Ascending aorta (tissue), 2 donors: ENCODE measurements at places on chromosomes 11 and 22.

GRCh38 chr11:123313262-123313661 lies 116.8 kb upstream of the GRAMD1B start:
- H3K4me1 ChIP-seq: no peaks in the 10 kb centered on the region
- no peak overlapping the region for H3K4me3 ChIP-seq
- no peaks in the 10 kb centered on the region for H3K27me3 ChIP-seq
- H3K27ac ChIP-seq: no peak overlapping the region

DNA sequence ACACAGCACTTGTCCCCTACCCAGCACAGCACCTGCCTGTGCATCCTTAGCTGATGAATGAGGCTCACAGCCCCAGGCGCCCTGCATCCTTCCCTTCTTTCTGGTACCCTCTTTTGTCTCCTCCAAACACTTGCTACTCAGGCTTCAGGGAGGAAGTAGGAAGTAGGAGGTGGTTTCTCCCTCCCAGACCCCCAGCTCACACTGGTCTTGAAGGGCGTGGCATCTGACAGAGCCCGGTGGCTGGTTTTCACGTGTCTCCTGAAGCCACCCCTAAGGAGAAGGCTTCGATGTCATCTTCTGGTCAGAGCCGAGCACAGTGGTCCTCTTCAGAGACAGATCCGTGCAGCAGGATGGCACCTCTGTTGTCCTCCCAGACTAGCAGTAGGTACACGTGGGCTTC lies 109.8 kb downstream of the PTPRJ start:
- no peaks in the 10 kb centered on the region for H3K4me1 ChIP-seq
- H3K4me3 ChIP-seq: no peak overlapping the region
- H3K27ac ChIP-seq: no peak overlapping the region
- H3K36me3 ChIP-seq: no peaks in the 10 kb centered on the region

DNA sequence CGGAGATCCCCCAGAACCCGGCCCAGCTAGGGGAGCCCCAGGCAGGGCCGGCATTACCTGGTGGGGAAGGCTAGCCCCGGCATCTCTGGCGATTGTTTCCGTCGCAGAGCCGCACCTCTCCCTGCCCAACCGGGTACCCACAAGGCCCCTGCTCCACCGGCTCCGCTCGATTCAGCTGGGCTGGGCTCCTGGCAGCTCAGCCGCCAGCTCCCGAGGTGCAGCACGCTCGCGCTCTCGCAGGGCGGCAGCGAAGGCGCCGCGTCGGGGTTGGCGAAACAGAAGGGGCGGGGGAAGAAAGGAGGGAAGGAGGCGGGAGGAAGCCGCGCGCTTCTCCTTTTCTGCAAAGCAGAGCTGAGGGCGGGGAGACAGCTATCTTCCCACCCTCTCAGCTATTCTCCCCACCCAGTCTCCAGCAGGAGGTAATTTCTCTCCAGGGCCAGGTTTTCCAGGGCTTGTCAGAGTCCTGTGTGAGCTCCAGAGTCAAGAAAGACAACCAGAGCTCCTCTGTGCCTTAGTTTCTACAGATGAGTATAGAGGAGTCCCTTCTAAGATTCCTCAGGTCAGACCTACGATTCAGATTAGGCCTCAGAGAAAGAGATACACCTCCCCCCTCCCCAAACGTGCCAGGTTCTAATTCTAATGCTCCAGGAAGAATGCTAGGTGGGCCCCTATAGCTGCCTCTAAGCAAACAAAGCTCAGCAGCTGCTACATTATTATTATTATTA lies 62.0 kb downstream of the PAK1 start:
- H3K27ac ChIP-seq: peak overlapping the region; percentile 89
- no peaks in the 10 kb centered on the region for H3K36me3 ChIP-seq
- H3K27me3 ChIP-seq: no peaks in the 10 kb centered on the region
- H3K4me1 ChIP-seq: peaks cover 8% of the 10 kb centered on the region

DNA sequence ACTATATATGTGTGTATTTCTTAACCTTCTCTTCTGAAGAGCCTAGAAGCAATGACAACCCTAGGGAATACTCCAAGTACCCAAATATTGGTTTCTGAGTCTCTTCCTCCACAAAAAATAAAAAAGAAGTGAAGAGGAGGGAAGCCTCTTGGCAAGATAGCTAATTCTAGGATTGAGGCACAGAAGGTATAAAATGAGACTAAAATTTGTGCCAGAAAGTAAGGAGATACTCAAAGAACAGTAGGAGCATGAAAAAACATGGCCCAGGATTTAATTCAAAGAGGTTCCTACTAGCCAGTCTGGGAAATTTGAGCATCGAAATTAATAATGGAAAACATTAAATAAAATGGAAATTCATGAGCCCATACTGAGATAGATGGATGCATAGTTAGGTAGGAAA lies 112.1 kb downstream of the PAX6 start:
- H3K4me1 ChIP-seq: no peaks in the 10 kb centered on the region
- H3K4me3 ChIP-seq: no peak overlapping the region
- H3K27ac ChIP-seq: no peak overlapping the region
- H3K36me3 ChIP-seq: no peaks in the 10 kb centered on the region

GRCh38 chr11:2677127-2677526 lies 22.7 kb downstream of the KCNQ1OT1 start:
- H3K27me3 ChIP-seq: no peaks in the 10 kb centered on the region
- peaks cover 2% of the 10 kb centered on the region for H3K4me1 ChIP-seq
- DNase-seq: no peak
- no peak overlapping the region for H3K27ac ChIP-seq

- H3K4me3 ChIP-seq: no peak overlapping the region
- no peaks in the 10 kb centered on the region for H3K4me1 ChIP-seq
- no peak for DNase-seq
- H3K27me3 ChIP-seq: no peaks in the 10 kb centered on the region
Observed at GRCh38 chr11:94858012-94858705, 90.0 kb downstream of the AMOTL1 start.

DNA sequence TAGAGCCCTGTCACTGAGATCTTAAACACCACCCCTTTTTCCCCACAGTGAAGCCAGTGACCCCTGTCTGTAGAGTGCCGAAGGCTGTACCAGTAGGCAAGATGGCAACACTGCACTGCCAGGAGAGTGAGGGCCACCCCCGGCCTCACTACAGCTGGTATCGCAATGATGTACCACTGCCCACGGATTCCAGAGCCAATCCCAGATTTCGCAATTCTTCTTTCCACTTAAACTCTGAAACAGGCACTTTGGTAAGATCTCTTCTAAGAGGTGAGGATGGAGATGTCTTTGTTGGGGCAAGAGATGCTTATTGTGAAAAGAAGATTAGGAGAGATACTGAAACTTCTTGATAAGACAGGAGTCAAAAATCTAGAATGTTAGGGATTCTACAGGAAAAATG lies 75.9 kb downstream of the JAM3 start:
- peaks cover 26% of the 10 kb centered on the region for H3K36me3 ChIP-seq
- no peaks in the 10 kb centered on the region for H3K27me3 ChIP-seq
- no peak overlapping the region for H3K4me3 ChIP-seq
- no peak overlapping the region for H3K27ac ChIP-seq
- H3K4me1 ChIP-seq: no peaks in the 10 kb centered on the region

DNA sequence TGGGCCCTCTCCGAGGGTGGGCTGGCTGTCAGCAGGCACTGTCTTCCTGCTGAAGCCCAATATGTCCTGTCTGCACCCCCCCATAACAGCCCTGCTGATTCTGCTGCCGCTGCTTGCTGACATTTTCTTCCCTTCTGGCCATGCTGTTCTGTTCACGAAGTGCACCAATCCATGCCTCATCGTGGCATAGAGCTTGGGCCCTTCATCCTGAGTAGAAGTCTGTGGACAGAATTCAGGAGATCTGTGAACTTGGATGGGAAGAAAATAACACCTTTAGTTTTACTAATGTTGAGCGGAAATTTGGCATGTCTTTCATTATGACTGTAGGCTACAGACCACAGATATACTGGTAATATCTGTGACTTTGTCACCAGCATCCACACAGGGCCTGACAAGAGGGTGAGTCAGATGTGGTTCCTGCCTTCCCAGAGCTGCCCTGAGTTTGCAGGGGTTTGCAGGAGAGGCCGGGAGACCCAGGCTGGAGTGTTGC lies 14.1 kb upstream of the KIAA0930 start:
- no peaks in the 10 kb centered on the region for H3K4me1 ChIP-seq
- H3K27ac ChIP-seq: no peak overlapping the region
- H3K36me3 ChIP-seq: no peaks in the 10 kb centered on the region
- no peak overlapping the region for H3K4me3 ChIP-seq
- no peak for DNase-seq
- H3K27me3 ChIP-seq: no peaks in the 10 kb centered on the region

DNA sequence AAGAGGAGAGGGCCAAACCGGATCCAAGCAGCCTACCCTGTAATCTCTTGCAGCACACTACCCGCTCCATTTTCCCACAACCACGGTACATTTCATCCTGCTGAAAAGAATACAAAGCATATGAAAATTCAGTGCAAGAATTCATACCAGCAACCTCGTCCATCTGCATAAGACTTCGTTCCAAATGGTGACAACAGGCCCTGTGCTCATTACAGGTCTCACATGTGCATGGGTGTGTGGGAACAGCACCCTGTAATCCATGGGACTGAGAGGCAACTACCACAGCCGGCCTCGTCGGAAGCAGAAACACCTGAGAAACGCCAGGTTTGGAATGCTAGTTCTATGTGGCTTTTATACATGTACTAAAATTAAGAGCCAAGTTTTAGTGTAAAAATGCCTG lies 52.3 kb downstream of the LARGE1 start:
- H3K4me1 ChIP-seq: peaks cover 49% of the 10 kb centered on the region
- H3K36me3 ChIP-seq: no peaks in the 10 kb centered on the region
- no peak overlapping the region for H3K4me3 ChIP-seq
- DNase-seq: no peak
- H3K27ac ChIP-seq: peak overlapping the region; percentile 85
- H3K27me3 ChIP-seq: no peaks in the 10 kb centered on the region

DNA sequence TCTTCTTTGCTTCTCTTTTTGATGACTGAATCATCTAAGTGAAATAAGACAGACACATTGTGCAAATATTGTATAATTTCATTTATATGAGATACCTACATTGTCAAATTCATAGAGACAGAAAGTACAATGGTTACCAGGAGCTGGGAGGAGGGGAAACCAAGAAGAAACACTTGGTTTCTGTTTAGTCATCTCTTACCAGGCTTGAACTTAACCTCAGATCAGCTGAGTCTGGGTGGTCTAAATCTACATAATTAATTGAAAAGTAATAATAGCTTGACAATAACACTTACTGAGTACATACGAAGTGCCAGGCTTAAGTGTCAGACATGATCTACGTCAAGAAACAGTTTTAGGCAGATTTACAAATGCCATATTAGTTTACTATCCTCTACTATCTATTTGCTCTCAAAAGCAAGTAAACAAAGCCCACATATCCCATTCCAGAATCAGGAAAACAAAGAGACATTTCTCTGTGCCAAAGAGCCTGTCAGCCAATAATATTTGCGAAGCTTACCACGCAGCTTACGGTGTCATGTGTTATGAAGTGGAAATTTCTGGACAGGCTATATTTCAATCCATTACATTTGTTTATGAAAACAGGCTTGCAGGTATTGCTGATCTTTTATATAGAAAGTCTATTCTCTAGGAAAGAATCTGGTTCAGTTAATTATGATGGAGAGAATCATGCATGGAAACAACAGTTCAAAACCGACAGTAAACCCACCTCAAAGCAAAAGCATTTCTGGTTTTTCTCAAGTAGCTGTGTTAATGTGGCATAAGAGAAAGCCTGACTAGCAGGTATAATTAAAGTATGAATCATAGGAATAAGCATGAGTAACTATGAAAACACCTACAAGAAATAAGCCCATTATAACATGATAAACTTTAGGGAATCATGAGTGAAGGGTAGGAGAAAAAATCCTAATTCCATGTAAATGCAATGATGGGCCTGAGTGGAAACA lies 2.7 kb upstream of the ARHGAP42 start:
- no peak for DNase-seq
- peak overlapping the region; percentile 30 for H3K27ac ChIP-seq

DNA sequence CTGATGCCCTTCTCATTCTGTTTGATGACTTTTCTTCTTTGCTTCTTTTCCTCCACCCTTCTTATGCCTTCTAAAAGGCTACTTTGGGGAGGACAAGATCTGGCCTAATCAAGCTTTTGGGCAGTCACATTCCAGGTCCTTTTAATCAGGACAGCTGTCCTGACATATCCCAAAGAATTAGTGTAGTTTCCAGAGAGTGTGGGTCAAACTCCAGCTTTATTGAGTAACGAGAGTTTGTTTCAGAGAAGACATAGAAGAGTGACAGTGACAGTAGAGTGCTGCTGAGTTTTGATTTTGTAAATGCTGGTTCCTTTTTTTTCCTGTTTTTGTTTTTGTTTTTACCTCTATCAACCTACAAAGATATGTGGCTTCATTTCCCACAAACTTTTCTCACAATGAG lies 158.4 kb upstream of the SESN3 start:
- H3K27ac ChIP-seq: no peak overlapping the region
- DNase-seq: no peak
- no peaks in the 10 kb centered on the region for H3K27me3 ChIP-seq
- no peaks in the 10 kb centered on the region for H3K36me3 ChIP-seq
- H3K4me3 ChIP-seq: no peak overlapping the region

DNA sequence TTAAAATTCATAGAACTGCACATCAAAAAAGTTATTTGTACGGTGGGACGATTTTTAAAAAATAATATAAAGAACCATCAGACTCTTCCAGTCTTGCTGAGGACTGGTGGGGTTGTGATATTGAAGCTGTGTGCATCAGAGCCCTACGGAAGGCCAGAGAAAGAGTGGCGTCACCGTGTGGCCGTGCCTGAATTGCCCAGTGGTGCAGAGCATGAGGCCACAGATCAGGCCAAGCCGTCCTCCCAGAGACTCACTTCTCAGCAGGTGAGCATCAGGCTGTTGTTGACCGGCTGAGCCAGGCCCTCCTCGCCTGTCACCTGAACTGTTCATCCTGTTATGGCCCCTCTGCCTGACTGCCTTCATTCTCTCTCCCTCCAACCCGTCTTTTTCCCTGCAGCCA lies 1013.9 kb downstream of the TBC1D22A start:
- no peak overlapping the region for H3K4me3 ChIP-seq
- H3K36me3 ChIP-seq: no peaks in the 10 kb centered on the region
- H3K27me3 ChIP-seq: no peaks in the 10 kb centered on the region
- no peaks in the 10 kb centered on the region for H3K4me1 ChIP-seq

DNA sequence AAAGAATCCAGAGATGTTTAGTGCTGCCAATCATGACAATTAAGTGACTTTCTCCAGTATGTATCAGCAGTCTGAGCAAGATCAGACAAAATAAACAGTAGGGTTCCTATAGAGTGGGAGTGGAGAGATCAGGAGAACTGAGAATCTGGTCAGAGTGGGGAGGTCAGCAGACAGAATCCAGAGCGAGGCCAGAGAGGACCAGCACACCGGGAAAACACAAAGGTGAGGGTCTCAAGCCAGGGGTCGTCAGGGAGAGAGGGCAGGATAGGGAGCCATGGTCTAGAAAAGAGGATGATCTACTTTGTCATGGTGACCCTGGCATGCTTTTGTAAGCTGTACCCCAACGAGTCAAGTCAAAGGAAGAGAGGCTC lies 39.2 kb downstream of the MAPK1 start:
- no peaks in the 10 kb centered on the region for H3K36me3 ChIP-seq
- H3K4me1 ChIP-seq: no peaks in the 10 kb centered on the region
- no peak for DNase-seq
- H3K27ac ChIP-seq: no peak overlapping the region

- peak; percentile 23 for DNase-seq
- peak within 1 kb of the TSS; percentile 86 for H3K4me3 ChIP-seq
- H3K4me1 ChIP-seq: peaks cover 4% of the 10 kb centered on the region
- peak within 1 kb of the TSS; percentile 91 for H3K27ac ChIP-seq
Observed at GRCh38 chr22:21567456-21568346, at the start of gene UBE2L3. Gene UBE2L3 (plus strand): TSS chr22:21567714. CDS start chr22:21567745, 31 bp downstream.
